Bronchial smooth muscle cell (primary cell): ENCODE measurements at places on chromosomes 13 and 19. TPM values are rescaled to one million over a fixed set of nuclear protein-coding genes. Genes with fewer than 3 reads are reported as not detected.

FCAR gene
- total RNA-seq = not detected in 2 replicates

LPAR6 gene
- total RNA-seq = 3.2 and 7.9 TPM in 2 replicates

C1QTNF9B gene
- total RNA-seq = 0.43 and 0.95 TPM in 2 replicates

SPATA13 gene
- total RNA-seq = 6.9 and 7.4 TPM in 2 replicates

PALM gene
- 12.5 and 68.7 TPM in 2 replicates for total RNA-seq

CEACAM3 gene
- not detected in 2 replicates for total RNA-seq

CCL25 gene
- 0.16 TPM in 1 of 2 replicates, not detected in the other for total RNA-seq

ZNF230 gene
- total RNA-seq = 4.1 TPM in 2 replicates

KLK1 gene
- not detected in 2 replicates for total RNA-seq

NR2F6 gene
- 22.4 and 24.0 TPM in 2 replicates for total RNA-seq

ZNF285 gene
- total RNA-seq = 3.2 and 3.9 TPM in 2 replicates

FLT1 gene
- 0.16 and 0.26 TPM in 2 replicates for total RNA-seq

CACNG8 gene
- 0.47 and 1.5 TPM in 2 replicates for total RNA-seq

TBC1D4 gene
- total RNA-seq = 9.7 and 12.5 TPM in 2 replicates
